ENCODE measurements at places on chromosomes 4 and X.

DNA sequence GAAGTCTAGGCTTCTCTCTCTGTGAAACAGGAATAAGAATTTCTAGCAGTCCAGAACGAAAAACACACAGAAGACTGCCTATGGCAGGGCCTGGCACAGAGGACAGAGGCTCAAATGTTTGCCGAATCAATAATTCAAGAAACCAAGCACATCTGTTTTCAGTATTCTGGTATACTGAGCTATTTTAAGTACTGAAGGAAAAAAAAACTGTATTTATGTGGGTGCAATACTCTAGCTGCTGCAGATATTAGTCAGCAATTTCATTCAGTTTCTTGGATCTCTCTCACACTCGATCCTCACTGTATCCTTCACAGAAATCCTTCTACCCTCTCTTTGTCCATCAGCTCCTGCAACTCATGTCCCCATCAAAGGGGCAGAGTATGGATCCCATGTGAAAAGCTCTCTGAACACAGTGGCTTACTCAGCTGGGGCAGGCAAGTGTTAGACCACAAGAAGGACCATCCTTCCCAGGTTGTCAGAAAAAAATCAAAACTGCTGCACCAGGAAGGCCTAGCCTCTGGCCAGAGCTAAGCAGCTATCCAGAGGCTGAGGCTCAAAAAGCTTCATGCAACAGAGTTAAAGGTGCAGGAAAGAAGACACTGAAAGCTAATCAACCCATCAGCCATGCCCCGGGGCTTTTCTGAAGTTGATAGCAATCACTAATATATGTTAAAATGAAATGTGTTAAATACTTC lies 9.1 kb upstream of the USO1 start:
- DNase-seq: no peak

DNA sequence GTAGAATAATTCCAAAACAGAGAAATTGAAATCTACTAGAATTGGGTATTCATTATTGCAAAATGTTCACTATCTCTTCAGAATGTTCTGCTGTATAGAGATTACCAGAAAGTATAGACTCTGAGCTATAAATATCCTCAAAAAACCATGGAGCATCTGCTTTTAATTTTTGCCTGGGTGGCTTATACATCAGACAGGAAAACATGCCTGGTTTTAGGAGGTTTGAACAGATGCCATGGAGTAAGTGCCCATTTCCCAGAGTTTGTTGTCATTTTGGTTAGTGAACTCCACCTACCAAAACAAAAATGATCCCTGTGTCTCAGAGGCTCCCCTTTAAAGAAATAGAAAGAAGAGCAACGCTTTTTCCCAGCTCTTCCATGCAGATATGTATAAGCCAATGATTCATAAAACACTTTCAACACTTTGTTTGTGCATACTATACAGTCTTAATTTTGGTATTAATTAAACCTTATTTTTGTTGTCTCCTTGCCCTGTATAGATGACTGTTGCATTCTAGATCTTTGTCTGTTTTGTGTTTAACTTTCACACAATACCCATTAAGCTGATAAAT lies 68.7 kb downstream of the MEPE start:
- DNase-seq: no peak

- no peak for DNase-seq
Measured at GRCh38 chr4:168886351-168886750, 123.7 kb downstream of the CBR4 start.

DNA sequence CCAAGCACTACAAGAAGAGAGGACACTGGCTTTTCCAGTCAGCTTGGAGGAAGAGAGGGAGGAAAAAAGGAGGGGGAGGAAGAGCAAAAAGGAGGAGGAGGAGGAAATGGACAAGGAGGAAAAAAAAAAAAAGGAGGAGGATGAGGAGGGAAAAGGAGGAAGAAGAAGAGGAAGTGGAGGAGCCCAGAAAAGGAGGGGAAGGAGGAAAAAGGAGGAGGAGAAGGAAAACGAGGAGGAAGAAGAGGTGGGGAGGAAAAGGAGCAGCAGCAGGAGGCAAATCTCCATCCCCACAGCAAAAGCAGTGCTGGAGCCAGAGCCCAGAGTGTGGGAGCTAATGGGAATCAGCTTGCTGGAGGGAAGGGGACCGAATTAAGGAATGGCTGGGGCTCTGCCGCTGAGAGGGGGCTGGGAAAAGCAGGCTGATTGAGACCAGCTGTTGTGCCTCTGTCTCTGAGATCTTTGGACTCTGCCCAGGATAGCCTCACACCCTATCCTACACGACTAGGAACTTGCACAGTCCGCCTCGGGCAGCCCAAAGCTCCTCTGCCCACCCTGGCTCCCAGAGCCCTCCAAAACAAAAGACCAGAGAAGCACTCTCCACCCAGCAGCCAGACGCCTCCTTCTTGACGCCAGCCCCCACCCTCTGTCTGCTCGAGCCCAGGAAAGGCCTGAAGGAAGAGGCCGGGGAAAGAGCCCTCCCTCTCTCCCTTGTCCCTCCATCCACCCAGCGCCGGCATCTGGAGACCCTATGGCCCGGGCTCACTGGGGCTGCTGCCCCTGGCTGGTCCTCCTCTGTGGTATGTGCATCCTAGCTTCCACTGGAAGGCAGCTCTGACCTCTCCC lies at the start of gene XPNPEP2:
TSS of gene XPNPEP2 (plus strand) at position 514 of the 843 bp plus-strand sequence. CDS start at position 749, 235 bp downstream.
- DNase-seq: no peak

GRCh38 chr4:4260185-4260751 lies 12.2 kb upstream of the TMEM128 start:
- DNase-seq: no peak

DNA sequence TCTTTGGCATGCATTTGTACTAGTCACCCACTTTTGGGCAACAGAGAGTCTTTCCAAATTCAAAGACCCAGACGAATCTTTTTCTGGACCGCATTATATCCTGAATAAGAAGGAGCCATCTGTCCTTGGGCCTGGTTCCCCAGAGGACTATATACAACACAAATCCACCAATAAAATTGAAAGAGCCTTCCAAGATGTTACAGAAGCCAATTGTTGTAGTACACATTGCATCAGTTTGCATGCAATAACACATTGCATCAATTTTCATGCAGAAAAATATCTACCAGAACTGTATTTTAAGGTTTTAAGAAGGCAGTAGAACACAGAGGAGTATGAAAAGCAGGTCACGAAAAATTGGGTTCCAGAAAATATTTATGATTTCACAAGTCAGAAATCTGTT lies 203.2 kb downstream of the HTR2C start:
- no peak for DNase-seq

- DNase-seq: no peak
Measured at GRCh38 chr4:159103384-159103990, 608 bp downstream of the RAPGEF2 start.

DNA sequence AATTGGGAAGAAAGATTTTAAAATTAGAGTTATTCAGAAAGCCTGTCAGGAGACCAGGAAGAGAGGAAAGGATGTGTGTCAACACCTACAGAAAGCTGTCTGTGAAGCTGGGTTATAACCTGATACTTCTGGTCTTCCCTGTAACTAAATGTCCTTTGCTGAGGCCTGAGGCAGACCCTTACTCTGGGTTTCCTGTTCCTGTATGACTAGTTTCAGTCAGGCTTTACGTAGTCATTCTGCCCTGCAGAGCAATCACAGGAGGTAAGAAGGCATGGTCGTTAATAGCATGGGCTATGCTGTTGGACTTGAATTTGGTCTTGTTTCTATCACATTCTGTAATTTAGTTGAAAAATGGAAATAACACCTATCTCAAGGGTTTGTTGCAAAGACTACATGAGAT lies 110.5 kb upstream of the IGFBP7 start:
- no peak for DNase-seq

- no peak for DNase-seq
Measured at GRCh38 chr4:25367004-25367621, 9.9 kb upstream of the ANAPC4 start.

DNA sequence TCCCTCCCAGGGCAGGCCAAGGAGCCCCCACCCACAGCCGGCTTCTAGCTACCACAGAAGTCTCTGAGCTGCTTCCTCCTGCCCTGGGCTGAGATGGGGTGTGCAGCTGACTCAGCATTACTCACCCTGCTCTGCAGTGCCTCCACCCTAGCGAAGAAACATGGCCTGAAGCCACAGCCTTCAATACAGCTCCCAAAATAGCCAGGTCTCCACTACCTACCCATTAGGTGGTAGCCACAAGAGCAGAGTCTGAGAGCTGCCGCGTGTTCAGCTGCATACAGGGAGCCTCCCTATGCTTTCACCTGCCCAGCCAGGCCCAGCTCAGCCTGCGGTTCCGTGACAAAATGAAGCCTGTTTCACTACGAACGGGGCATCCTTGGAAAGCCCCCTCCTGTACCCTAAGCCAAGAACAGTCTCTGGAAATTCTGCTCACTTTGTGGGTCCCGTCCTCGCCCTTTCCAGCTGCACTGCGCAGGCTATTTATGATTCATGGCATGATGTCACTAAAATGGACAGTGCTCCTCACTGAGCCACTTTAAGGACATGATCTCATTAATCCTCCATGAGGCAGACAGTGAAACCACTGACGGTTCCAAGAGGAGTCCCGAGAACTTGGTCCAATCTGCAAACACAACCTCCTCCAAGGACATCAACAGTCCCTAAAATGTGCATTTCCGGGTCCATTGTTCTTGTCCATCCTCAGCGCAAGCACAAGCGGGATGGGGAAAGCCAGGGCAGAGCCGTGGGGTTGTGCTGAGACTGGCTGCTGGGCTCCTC lies 20.2 kb downstream of the WDR1 start:
- no peak for DNase-seq

DNA sequence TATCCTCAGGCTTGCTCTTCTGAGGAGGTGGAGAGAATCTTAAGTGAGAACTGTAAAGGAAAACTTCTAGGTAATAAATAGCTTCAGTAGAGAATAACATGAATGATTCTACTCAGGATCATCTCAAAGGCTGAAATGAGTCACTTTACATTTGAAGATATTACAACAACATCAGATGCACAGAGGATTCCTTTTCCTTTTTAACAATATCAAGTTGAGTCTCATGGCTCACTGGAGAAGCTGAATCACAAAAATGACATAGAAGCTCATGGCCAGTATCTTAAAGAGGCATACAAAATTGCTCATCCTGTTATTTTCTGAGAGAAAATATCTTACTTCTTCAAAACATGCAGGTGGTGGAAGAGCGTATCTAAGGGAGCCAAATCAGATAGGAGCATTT lies 72.5 kb upstream of the EMCN start:
- DNase-seq: no peak

DNA sequence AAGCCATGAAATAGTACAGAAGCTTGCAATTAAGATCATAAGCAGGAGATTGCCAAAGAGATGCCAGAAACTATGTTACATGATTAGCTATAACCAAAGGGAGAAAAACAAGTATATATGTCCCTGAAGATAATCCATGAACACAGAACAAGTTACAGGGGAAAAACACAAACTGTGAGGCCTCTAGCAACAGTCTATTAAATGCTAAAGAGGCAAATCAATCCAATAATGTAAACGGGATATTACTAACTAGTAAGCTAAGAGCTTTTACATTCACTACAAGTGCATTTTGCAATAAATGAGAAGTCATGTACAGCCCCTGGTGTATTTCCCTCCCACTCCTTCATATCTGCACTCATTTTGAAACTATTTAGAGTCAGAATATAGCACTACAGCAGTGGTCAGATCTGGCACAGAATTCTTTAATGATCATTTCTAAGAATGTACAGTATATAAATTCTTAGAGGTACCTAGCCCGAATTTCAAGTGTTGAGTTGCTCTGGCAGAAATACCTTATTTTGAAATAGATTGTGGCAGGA lies 449.8 kb upstream of the SMIM31 start:
- DNase-seq: no peak

DNA sequence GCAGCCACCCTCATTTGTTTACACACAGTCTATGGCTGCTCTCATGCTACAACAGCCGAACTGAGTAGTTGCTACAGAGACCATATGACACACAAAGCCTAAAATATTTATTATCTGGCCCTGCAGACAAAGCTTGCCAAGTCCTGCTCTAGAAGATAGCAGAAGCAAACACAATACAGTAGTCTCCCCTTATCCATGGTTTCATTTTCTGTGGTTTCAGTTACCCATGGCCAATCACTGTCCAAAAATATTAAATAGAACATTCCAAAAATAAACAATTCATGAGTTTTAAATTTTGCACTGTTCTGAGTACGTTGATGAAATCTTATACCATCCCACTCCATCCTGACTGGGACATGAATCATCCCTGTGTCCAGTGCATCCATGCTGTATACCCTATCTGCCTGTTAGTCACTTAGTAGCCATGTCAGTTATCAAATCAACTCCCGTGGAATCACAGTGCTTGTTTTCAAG lies 40.2 kb upstream of the ZNF81 start:
- no peak for DNase-seq

DNA sequence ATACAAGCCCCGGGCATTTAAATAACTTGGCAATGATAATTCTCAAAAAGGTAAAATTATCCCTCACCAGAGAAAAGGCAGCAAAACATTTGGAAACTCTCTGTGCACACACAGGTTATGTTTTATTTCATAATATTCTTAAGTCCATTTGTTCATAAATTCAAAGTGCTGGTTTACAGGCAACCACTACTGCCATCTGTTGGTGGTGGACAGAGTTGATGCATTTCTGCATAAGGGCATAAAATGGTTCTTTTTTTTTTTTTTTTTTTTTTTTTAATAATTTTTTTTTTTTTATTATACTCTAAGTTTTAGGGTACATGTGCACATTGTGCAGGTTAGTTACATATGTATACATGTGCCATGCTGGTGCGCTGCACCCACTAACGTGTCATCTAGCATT lies 31.5 kb upstream of the IL21 start:
- DNase-seq: no peak

DNA sequence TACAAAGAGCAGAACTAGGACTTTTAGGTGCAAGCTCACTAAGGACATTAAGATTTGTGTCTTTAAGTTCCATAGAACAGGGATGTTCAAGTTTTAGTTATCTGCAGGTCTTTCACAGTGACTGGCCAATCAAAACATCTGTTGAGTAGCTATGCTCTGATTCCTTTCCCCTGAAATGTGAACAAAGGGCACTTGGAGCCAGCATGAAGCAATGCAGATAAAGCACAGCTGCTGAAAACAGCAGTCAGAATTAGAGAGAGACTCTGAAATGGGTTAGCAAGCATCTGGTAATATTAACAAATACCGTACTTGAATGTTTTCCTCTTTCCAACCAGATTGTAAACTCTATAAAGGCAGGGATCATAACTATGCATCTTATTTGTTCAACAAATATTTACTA lies 276.9 kb downstream of the RAB28 start:
- DNase-seq: no peak

DNA sequence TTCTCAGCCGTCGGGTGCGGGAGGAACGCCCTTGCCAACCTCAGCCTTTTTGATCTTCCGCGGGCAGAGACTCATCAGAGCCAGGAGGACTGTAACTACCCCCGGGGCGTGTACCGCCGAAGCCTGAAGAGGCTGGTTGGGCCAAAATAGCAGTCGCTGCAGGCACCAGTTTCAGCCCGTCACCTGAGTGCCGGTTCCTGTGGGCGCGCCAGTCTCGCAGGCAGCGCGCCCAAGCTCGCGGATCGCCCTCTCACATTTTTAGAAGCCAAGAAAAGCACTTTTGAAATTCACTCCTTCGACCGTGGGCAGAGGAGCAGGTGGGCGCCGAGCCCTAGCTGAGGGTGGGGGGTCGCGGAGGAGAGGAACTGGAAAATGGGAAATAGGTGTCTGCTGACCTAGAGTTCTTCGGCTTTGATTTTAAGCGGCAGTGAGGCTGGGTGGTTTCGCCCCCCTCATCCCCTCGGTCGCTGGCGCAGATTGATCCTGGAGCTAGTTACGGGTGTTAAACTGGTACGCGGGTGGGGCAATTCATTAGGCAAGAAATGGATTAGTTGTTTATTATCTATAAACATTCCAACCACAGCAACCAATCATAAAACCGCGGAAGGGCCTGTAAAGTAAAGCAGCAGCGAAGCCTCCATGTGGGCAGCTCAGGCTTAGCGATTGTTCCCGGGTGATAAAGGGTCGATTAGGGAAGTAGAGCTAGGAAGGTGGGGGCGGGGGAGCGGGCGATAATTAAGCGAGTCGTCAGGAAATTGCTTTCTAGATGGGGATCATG lies 69.2 kb downstream of the FBXO8 start:
- no peak for DNase-seq

Data from cerebellar nuclear complex (tissue), 1 donor.